ENCODE measurements at places on chromosomes 2 and 18. TPM values are rescaled to one million over a fixed set of nuclear protein-coding genes. Genes with fewer than 3 reads are reported as not detected.

The CRACDL gene
- 18.2 TPM for total RNA-seq

The ADAM17 gene
- 19.6 TPM for total RNA-seq

The C2orf76 gene
- total RNA-seq = 0.61 TPM

The UPP2 gene
- total RNA-seq = not detected

The ASTL gene
- not detected for total RNA-seq

The GTF2A1L gene
- total RNA-seq = 1.8 TPM

The FNDC4 gene
- 2.0 TPM for total RNA-seq

The TNFAIP6 gene
- total RNA-seq = not detected

The SOX11 gene
- total RNA-seq = not detected

The MSTN gene
- 6.2 TPM for total RNA-seq

The NPHP1 gene
- 4.2 TPM for total RNA-seq

The CRYBA2 gene
- total RNA-seq = not detected

The FRZB gene
- total RNA-seq = 1.3 TPM

The SMPD4 gene
- total RNA-seq = 23.9 TPM

The HOXD12 gene
- not detected for total RNA-seq

The SERPINB4 gene
- 0.13 TPM for total RNA-seq

The GRB14 gene
- total RNA-seq = 2.8 TPM

The CTAGE1 gene
- total RNA-seq = not detected

The DOK6 gene
- not detected for total RNA-seq

The TRIB2 gene
- total RNA-seq = 14.5 TPM

The GNLY gene
- 9.2 TPM for total RNA-seq

The EML6 gene
- total RNA-seq = 42.5 TPM

The CRIM1 gene
- 98.0 TPM for total RNA-seq

The KLHL14 gene
- total RNA-seq = 0.04 TPM

The SLC8A1 gene
- 2.6 TPM for total RNA-seq

The AGXT gene
- total RNA-seq = 1.7 TPM

The DNAH7 gene
- total RNA-seq = 0.05 TPM

The C2orf80 gene
- not detected for total RNA-seq

The ZNF892 gene
- 1.6 TPM for total RNA-seq
